Ovary (tissue), 10 donors: ENCODE measurements at places on chromosomes 7 and 10. TPM values are rescaled to one million over a fixed set of nuclear protein-coding genes. Genes with fewer than 3 reads are reported as not detected.

NPSR1 gene
- total RNA-seq: not detected

ADD3 gene
- 70.2 TPM for total RNA-seq

AKR1B15 gene
- 0.22 TPM for total RNA-seq

EFCAB10 gene
- total RNA-seq: 0.69 TPM

DNA sequence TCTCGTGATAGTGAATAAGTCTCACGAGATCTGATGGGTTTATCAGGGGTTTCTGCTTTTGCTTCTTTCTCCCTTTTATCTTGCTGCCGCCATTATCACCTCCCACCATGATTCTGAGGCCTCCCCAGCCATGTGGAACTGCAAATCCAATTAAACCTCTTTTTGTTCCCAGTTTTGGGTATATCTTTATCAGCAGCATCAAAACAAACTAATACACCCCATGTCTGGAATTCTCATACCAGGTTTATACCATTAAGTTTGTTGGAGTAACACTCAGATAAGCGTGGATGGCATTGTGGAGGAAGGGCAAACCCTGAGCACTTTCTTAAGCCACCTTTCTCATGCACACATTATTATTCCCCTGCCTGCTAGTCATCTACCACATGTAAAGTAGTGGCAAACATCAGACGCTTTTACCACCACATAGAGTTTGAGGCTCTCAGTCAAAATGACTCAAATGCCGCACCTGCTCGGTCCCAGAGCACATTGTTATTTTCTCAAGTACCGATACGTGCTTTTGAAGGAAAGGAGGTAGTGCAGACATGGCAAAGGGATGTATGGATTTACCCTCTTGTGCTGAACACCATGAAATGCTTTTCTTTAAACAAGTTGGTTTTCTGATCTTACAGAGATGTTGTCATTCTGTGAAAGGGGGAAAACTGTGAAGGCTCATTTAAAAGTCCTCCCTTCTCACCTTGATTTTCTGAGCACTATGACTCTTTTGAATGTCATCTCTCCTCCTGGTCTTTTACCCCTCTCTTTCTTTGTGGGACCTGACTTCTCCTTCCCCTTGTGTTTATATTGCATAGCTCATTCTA, 429.7 kb downstream of the EXOC4 start:
- DNase-seq: no peak

GRCh38 chr7:33970536-33970935, 65.2 kb downstream of the BMPER start:
- DNase-seq: no peak

- peak; percentile 7 for DNase-seq
These were observed 12.3 kb upstream of the ASCC1 start for GRCh38 chr10:72228318-72228751.

DNA sequence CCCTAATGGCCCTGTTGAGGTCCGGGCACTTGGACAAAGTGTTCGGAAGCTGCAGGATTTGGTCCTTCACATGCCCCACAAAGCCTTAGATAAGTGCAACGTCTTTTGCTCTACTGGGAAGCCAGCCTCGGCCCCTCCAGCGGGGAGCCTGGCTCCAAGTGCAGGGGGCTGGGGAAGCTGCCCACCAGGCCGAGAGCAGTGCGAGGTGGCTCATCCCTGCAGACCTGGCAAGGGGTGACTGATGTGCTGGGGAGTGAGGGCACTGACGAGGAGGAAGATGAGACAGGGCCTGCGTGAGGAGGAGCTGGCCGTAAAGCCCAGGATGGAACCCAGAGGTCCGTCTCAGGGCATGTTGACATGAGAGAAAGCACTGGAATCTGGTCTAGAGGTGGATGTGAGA, 135.8 kb upstream of the NPS start:
- DNase-seq: no peak

DNA sequence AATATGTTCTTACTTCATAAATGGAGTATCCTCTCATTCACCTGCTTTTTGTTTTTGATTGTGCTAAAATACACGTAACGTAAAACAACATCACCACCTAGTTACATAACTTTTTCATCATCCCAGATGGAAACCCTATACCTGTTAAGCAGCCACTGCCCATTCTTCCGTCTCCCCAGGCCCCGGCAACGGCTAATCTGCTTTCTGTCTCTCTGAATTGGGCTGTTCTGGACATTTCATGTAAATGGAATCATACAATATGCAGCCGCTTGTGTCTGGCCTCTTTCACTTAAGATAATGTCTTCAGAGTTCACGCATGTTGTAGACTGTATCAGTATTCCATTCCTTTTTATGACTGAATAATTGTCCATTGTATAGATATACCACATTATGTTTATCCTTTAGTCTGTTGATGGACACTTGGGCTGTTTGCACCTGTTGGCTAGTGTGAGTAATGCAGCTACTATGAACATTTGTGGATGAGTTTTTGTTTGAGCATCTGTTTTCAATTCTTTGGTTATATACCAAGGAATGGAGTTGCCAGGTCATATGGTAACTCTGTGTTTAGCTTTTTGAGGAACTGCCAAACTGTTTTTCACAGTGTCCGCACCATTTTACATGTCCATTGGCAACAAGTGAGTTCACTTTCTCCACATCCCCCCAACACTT, 14.1 kb upstream of the SUN1 start:
- DNase-seq: no peak

GRCh38 chr7:92811158-92811557, 25.2 kb downstream of the CDK6 start:
- no peak for DNase-seq

DNA sequence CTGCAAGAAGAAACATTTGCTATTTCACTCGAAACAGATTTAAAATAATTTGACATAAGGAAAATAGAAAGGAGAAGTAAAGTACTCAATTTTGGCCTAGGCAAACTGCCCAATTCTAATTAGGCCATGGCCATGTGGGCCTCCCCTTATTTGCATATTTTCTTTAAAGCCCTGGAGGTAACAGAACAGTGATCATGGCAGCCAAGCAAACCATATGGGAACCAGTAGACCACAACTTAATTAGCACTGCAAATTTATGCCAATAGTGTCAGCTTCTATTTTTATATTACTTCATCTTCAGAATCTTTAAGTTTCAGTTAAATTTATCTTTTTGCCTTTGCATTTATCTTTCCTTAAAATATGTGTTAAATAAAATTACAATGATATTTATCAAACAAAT, 63.3 kb upstream of the THSD7A start:
- DNase-seq: no peak

DNA sequence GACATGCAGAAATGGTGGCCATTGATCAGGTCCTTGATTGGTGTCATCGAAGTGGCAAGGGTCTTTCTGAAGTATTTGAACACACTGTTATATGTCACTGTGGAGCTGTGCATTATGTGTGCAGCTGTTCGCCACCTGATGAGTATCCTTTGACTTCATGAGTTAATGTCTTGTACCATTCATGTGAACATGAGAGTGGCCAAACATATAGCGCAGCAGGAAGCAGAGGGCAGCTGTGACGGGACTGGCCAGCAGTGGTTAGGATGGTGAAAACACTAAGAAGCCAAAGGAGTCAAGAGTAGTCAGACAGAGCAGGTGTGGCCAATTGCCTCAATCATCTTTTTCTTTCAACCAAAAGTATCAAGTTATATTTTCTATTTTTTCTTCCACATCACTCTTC, 167.4 kb downstream of the IMMP2L start:
- DNase-seq: no peak

GRCh38 chr10:94206176-94206575, 156.6 kb downstream of the NOC3L start:
- DNase-seq: no peak

DNA sequence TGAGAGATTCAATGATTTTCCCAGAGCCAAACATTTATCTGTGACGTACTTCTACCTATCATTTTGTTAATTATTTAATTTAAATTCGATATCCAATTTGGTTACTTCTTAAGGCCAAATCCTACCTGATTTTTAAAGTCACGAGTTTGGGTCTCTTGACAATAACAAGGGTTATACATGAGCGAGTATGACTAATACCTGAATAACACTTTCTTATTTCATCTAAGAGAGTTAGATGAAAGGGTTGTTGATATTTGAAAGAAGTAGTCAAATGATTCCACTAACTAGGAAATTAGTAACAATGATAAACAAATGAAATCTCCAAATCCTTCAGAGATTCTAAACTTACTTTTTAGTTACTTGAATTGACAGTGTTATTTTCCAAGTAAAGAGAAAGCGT, 1086.9 kb downstream of the XPNPEP1 start:
- DNase-seq: no peak

GRCh38 chr7:155804897-155805825, 7.1 kb downstream of the SHH start:
- DNase-seq: no peak

- no peak for DNase-seq
These were observed 8.4 kb upstream of the TMEM254 start for GRCh38 chr10:80070057-80070456.
